ENCODE measurements at places on chromosomes 5 and 9. TPM values are rescaled to one million over a fixed set of nuclear protein-coding genes. Genes with fewer than 3 reads are reported as not detected.

The DAPK1 gene
- polyA plus RNA-seq: 9.4 TPM

DNA sequence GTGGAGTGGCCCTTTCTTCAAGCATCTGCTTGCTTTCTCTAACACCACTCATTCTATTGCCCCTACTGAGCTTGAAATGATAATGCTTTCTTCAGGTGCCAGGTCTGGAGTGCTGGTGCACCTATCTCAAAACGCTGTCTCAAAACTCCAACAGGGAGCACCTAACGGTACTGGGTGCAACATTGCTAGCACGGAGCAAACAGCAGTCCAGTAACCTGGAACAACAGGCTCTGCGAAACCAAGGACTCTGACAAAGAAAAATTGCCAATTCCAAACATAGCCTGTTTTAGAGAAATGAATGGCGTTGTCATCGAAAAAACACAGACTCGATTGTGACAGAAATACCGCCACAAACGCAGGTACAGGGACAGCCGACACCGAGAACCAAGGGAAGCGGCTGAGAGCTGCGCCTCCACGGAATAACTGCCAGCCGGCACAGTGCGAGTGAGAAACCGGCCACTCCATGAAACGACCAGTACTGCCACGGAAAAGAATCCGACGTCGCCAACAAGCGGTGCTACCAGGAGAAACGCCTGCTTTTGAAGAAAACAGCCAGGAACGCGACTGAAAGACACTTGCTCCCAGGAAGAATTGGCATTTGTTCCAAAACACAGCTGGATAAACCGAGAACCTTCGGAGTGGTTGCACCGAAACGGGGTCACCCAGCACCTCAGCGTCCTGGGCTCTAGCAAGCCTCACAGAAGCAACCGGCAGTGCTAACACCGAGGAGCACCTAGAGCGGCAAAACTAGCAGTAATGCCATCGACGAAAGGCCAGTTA is 3.1 kb downstream of the ANXA2R start:
- DNase-seq: peak; percentile 46

- no peak for DNase-seq
These were observed 1.3 kb upstream of the ZBTB34 start for GRCh38 chr9:126859111-126859510.

The CARD6 gene
- 4.0 TPM for polyA plus RNA-seq

Measured in stomach (tissue), 19 donors.